ENCODE measurements at places on chromosomes 5 and 9. TPM values are rescaled to one million over a fixed set of nuclear protein-coding genes. Genes with fewer than 3 reads are reported as not detected.

Gene KIF4B
- total RNA-seq: not detected

Gene ISL1
- not detected for total RNA-seq

DNA sequence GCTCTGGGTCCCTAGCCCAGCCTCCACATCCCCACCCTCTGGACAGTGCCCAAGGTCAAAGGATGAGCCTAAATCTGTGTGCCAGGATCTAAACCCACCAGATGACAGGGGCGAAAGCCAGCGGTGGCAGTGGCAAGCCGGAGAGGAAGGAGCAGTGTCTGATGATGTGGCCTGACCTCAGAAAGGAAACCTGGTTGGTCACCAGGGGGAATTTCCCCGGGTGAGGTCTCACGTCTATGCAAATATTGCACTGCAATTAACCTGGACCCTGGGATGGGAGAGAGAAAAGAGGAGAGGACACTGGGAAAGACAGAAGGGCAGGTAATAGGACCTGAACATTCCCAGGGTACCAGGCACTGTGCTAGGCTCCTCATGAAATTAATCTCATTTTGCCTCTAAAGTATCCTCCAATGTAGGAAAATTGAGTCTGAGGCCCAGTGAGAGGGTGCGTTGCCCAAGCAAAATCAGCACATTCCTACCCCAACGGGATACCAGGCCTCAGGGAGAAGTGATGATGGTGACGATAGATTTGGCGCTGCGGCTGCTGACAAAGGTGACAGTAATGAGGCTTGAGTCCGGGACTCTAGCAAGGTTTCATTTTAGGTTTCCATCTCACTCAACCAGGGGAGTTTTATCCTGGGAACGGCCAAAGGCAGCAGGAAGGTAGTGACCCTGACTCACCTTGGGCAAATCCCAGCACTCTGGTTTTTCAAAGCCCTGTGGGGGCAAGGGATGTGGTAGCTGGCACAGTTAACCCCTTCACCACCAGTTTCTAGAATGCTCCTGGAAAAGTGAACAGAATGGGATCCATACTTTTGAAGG lies 13.4 kb upstream of the TNIP1 start:
- DNase-seq: no peak

GRCh38 chr5:103546858-103547257 lies 15.7 kb downstream of the NUDT12 start:
- no peak for DNase-seq

Gene PSIP1
- 22.5 TPM for total RNA-seq

DNA sequence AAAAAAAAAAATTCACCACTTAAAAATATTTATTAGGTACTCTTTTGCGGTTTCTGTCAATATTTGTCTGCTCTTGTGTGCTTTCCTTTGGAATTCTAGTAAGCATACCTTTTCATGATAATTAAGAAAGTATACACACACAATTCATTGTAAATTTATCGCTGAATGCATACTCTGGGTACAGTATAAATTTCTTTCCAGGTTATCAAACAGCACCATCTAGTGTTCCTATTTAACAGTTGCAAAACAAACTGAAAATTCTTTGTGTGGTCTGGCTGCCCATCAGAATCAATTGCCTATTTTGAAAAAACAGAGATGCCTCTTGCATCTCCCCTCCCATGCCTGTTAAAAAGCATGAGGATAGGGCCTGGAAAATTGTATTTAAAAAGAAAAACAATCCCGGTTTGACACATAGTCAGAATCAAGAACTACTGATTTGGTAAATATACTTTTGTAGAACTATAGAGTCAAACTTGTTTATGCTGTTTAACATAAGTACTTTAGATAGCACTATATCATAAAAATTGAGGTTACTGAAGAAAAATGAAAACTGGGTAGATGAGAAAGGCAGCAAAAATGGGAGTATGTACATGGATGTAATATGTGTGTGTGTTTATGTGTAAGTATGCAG lies 16.2 kb downstream of the PGGT1B start:
- no peak for DNase-seq

Gene PTPRD
- 15.6 TPM for total RNA-seq

- no peak for DNase-seq
Measured at GRCh38 chr9:121947775-121948174, 145.3 kb downstream of the TTLL11 start.

- no peak for DNase-seq
Measured at GRCh38 chr9:91518462-91518861, 94.8 kb upstream of the NFIL3 start.

- no peak for DNase-seq
Measured at GRCh38 chr9:95801797-95802196, 73.7 kb upstream of the ERCC6L2 start.

DNA sequence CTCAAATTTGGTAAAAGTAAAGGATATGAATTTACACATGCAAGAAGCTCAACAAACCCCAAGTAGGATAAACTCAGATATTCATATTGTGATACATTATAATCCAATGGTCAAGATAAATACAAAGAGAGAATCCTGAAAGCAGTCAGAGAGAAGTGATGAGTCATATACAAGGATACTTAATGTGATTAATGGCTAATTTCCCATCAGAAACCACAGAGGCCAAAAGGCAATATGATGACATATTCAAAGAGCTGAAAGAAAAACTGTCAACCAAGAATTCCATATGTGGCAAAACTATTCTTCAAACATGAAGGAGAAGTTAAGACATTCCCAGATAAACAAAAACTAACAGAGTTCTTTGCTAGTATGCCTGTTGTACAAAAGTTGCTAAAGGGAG lies 19.5 kb upstream of the IRF1 start:
- DNase-seq: no peak

Gene CD14
- 26.2 TPM for total RNA-seq

GRCh38 chr5:78221964-78222451 lies 72.5 kb downstream of the AP3B1 start:
- DNase-seq: no peak

Gene NRARP
- total RNA-seq: 5.1 TPM

GRCh38 chr9:127153501-127153900 lies 31.1 kb upstream of the ANGPTL2 start:
- no peak for DNase-seq

Gene NCS1
- 6.1 TPM for total RNA-seq
